ENCODE measurements at places on chromosomes 13 and 19. TPM values are rescaled to one million over a fixed set of nuclear protein-coding genes. Genes with fewer than 3 reads are reported as not detected.

Gene SAE1
- 50.0 TPM for total RNA-seq

Gene MATK
- total RNA-seq: 17.6 TPM

Gene EFNA2
- total RNA-seq: not detected

Gene WDR62
- total RNA-seq: 2.7 TPM

Gene ZNF728
- total RNA-seq: not detected

Gene HMG20B
- 43.2 TPM for total RNA-seq

Gene MEDAG
- not detected for total RNA-seq

Gene HIF3A
- not detected for total RNA-seq

Gene SCAMP4
- 17.6 TPM for total RNA-seq

Gene ZNF260
- total RNA-seq: 13.2 TPM

Gene NLRP4
- not detected for total RNA-seq

Gene KLF1
- not detected for total RNA-seq

Gene HPN
- not detected for total RNA-seq

Gene ERICH6B
- total RNA-seq: not detected

Gene IGFLR1
- 61.4 TPM for total RNA-seq

Gene ZNF682
- 6.1 TPM for total RNA-seq

Gene ARRDC5
- total RNA-seq: 28.6 TPM

Gene PGLYRP2
- total RNA-seq: 0.21 TPM

Gene SH2D3A
- total RNA-seq: 59.1 TPM

Gene YJEFN3
- 17.6 TPM for total RNA-seq

Gene ZNF549
- total RNA-seq: 7.1 TPM

Gene CYP2F1
- 0.96 TPM for total RNA-seq

Gene ZNF534
- not detected for total RNA-seq

Gene ICAM1
- total RNA-seq: 16.3 TPM

Gene C19orf33
- total RNA-seq: not detected

Gene GPR4
- total RNA-seq: not detected

Gene MAG
- total RNA-seq: not detected
